ENCODE measurements at places on chromosomes 3 and 15. TPM values are rescaled to one million over a fixed set of nuclear protein-coding genes. Genes with fewer than 3 reads are reported as not detected.

Gene SLC51B
- not detected for total RNA-seq

Gene HHLA2
- not detected for total RNA-seq

Gene ITGB5
- total RNA-seq, result 61.5 TPM

Gene MRPS11
- 48.4 TPM for total RNA-seq

- H3K27ac ChIP-seq, result no peak overlapping the region
- no peak overlapping the region for H3K4me3 ChIP-seq
- H3K27me3 ChIP-seq, result no peaks in the 10 kb centered on the region
- H3K4me1 ChIP-seq, result no peaks in the 10 kb centered on the region
- no peak for DNase-seq
- H3K36me3 ChIP-seq, result peaks cover 91% of the 10 kb centered on the region
These were observed 8.3 kb downstream of the GHRL start for GRCh38 chr3:10284496-10284895.

Gene CADPS
- total RNA-seq, result not detected

DNA sequence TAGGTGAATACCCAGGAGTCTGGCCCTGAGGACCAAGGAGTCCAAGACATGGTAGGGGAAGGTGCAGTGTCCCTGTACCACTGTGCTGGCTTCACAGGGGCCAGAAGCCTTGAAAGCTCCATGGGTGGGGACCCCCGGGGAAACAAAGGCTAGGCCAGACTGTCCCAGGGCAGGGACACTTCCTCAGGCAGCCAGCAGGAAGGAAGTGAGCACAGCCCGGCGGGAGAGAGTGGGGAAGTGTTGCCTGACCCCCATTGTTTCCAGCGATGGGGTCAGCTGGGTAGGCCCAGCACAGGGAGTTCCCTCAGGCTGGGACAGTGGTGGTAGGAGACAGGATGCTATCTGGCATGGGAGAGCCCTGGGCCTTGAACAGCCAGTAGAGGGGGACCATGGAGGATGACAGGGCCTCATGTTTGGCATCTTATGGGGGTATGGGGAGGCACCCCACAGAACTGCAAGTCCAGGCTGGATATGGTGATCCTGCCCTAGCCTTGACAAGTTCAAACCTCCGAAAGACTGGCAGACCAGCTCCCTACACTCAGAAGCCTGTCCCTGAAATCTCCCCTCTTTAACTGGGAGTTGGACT, 1.2 kb upstream of the HYAL2 start:
- H3K27me3 ChIP-seq, result no peaks in the 10 kb centered on the region
- H3K36me3 ChIP-seq, result no peaks in the 10 kb centered on the region
- H3K4me3 ChIP-seq, result peak overlapping the region; percentile 90
- H3K4me1 ChIP-seq, result peaks cover 45% of the 10 kb centered on the region
- peak overlapping the region; percentile 93 for H3K27ac ChIP-seq
- peak; percentile 77 for DNase-seq

Gene WHAMM
- 19.4 TPM for total RNA-seq

Gene STRIT1
- 714 TPM for total RNA-seq

GRCh38 chr3:117144853-117145252, 435.3 kb downstream of the TUSC7 start:
- H3K27ac ChIP-seq, result no peak overlapping the region
- H3K4me3 ChIP-seq, result no peak overlapping the region
- no peaks in the 10 kb centered on the region for H3K27me3 ChIP-seq
- H3K4me1 ChIP-seq, result no peaks in the 10 kb centered on the region
- no peak for DNase-seq

DNA sequence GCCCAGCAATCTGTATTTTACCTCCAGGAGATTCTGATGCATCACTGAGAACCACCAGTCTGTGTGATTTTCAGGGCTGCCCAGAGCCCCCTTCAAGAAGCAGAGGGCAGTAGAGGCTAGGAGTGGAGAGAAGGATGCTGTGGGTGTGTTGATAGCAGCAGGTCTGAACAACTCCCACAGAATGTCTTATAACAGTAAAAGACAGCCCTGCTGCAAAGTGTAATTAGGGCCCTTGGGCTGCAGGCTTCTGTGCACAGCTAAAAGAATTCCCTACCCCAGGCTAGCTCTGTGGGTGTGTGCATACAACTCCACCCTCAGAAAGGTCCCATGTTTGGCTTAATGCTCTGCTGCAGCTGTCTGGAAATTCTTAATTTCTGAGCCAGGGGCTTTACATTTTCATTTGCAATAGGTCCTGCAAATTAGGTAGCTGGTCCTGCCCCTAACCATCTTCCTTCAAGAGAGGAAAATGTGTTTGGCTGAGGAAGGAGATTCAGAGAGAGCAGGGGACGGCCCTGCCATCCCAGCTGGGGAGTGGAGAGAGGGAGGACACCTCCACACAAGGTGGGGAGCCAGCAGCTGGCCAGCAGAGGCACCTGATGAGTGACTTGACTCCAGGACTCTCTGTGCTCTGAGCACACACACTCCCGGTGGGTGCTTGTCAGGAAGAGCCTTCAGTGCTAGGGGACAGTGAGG, 43.2 kb upstream of the RAB6B start:
- no peak overlapping the region for H3K27ac ChIP-seq
- H3K4me1 ChIP-seq, result peaks cover 19% of the 10 kb centered on the region
- H3K4me3 ChIP-seq, result no peak overlapping the region
- H3K36me3 ChIP-seq, result no peaks in the 10 kb centered on the region
- no peak for DNase-seq
- H3K27me3 ChIP-seq, result no peaks in the 10 kb centered on the region

DNA sequence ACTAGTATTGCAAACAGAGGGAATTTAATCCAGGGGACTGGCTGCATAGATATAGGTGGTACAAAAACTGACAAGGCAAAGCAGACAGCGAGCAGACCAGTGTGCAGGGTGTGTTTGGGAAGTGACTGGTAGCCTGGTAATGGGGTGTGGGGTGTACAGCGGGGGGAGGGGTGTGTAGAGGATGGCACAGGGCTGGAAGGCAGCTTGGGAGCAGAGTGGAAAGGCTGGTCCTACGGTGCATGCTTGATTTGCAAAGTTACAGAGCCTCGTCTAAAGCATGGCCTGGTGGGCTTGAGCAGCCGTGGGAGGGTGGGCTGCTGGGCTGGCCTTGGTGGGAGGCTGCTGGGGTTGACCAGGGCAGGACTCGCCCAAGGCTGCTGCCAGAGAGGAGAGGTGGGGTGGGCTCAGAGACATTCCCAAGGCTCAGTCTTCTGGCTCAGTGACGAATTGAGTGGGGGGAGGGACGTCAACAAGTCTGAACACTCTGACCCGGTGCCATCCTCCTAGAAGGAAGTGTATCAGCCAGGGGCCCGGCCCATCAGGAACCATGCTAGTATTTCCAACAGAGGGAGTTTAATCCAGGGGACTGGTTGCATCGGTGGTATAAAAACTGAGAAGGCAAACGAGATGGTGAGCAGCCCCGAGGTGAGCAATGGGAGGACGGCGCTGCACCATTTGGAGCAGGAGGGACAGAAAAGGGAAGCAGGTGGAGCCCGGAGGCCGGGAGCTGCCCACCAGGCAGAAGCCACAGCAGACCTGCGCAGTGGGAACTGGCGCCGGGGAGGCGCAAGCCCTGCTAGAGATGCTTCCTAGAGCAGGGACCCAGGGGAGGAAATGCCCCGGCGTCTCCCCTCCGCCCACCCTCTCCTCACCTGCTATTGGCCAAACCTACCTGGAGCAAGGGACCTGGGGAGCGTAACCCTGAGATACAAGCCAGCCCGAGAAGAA, 29.2 kb downstream of the CPN2 start:
- no peak overlapping the region for H3K27ac ChIP-seq
- no peak for DNase-seq
- peaks cover 19% of the 10 kb centered on the region for H3K4me1 ChIP-seq
- H3K36me3 ChIP-seq, result no peaks in the 10 kb centered on the region
- H3K27me3 ChIP-seq, result no peaks in the 10 kb centered on the region

DNA sequence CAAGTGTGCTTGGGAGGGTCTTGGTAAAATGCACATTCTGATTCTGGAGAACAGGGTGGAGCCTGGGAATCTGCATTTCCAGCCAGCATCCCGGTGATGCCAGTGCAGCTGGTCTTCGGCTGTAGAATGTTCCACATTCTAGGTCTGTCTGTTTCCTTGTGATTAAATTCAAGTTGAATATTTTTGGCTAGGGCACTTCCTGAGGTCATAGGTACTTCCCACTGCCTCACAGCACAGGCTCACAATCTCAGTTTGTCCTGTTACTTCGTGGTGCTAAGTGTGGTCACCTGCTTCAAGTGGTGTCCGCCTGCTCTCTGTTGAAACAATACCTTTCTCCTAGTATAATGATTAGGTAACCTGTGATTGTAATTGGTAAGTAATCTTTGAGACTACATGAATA, 40.1 kb downstream of the FLNB start:
- H3K4me3 ChIP-seq, result no peak overlapping the region
- DNase-seq, result no peak
- H3K4me1 ChIP-seq, result peaks cover 6% of the 10 kb centered on the region
- H3K27ac ChIP-seq, result peak overlapping the region; percentile 69
- H3K36me3 ChIP-seq, result no peaks in the 10 kb centered on the region

DNA sequence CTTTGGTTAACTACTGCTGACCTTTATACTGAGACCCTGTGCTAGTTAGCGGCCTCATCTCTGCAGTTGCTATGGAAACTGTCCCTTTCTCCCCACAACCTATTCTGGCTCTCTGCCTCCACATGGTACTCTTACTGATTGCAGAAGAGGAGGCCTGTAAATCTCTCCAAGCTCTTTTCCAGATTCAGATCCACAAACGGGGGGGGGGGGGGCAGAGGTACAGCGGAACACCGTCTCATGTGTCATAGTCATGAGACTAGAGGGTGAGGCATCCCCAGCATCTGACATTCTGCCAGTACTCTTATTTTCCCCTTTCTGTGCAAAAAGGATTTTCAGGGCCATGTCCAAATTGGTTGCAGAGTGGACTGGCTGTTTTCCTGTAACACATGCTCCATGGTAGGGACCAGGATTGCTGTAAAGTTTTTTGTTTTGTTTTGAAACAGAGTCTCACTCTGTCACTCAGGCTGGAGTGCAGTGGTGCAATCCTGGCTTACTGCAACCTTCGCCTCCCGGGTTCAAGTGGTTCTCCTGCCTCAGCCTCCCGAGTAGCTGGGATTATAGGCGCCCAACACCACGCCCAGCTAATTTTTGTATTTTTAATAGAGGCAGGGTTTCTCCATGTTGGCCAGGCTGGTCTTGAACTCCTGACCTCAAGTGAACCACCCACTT, 8.3 kb upstream of the MAP1A start:
- H3K27ac ChIP-seq, result peak overlapping the region; percentile 88
- no peaks in the 10 kb centered on the region for H3K27me3 ChIP-seq
- DNase-seq, result peak; percentile 42
- H3K4me1 ChIP-seq, result peaks cover 20% of the 10 kb centered on the region
- no peaks in the 10 kb centered on the region for H3K36me3 ChIP-seq

GRCh38 chr15:55267401-55268175, 22.0 kb downstream of the RAB27A start:
- no peaks in the 10 kb centered on the region for H3K36me3 ChIP-seq
- no peak overlapping the region for H3K27ac ChIP-seq
- no peaks in the 10 kb centered on the region for H3K27me3 ChIP-seq
- H3K4me3 ChIP-seq, result no peak overlapping the region
- peak; percentile 61 for DNase-seq
- no peaks in the 10 kb centered on the region for H3K4me1 ChIP-seq

Gene STARD5
- 1.0 TPM for total RNA-seq

Gene BBX
- 29.1 TPM for total RNA-seq

DNA sequence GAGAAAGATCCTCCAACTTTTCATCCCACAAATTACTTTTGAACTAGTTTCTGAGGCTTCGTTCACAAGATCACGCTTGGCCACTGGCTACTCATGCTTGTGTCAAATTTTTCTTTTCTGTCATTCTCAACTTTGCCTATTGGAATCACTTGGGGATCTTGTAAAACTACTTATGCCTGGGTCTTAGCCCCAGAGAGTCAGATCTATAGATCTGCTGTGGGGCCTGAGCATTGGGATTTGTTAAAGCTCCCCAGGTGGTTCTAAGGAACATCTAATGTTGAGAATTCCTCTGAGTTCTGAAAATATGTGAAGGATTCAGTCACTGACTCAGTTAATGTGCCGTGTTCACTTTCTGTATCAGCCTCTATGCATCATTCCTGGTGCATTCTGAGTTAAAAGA, 71.7 kb upstream of the VGLL3 start:
- no peak for DNase-seq
- no peaks in the 10 kb centered on the region for H3K4me1 ChIP-seq
- H3K36me3 ChIP-seq, result no peaks in the 10 kb centered on the region
- no peaks in the 10 kb centered on the region for H3K27me3 ChIP-seq
- no peak overlapping the region for H3K4me3 ChIP-seq

- DNase-seq, result no peak
- H3K36me3 ChIP-seq, result peaks cover 7% of the 10 kb centered on the region
- peak overlapping the region; percentile 93 for H3K27ac ChIP-seq
- H3K4me1 ChIP-seq, result peaks cover 38% of the 10 kb centered on the region
- H3K27me3 ChIP-seq, result no peaks in the 10 kb centered on the region
These were observed 3.0 kb downstream of the INKA1 start for GRCh38 chr3:49805897-49806701.

- no peaks in the 10 kb centered on the region for H3K36me3 ChIP-seq
- no peaks in the 10 kb centered on the region for H3K27me3 ChIP-seq
- DNase-seq, result no peak
- no peak overlapping the region for H3K4me3 ChIP-seq
- H3K4me1 ChIP-seq, result peaks cover 3% of the 10 kb centered on the region
These were observed 4.8 kb downstream of the GNB4 start for GRCh38 chr3:179446501-179446900.

- peaks cover 20% of the 10 kb centered on the region for H3K36me3 ChIP-seq
- no peaks in the 10 kb centered on the region for H3K27me3 ChIP-seq
- peaks cover 86% of the 10 kb centered on the region for H3K4me1 ChIP-seq
- no peak overlapping the region for H3K4me3 ChIP-seq
These were observed 9.7 kb downstream of the ZXDC start for GRCh38 chr3:126465928-126466544.

- DNase-seq, result no peak
- no peaks in the 10 kb centered on the region for H3K27me3 ChIP-seq
- H3K4me3 ChIP-seq, result no peak overlapping the region
- H3K27ac ChIP-seq, result no peak overlapping the region
These were observed 99.2 kb upstream of the MLF1 start for GRCh38 chr3:158471639-158472294.

DNA sequence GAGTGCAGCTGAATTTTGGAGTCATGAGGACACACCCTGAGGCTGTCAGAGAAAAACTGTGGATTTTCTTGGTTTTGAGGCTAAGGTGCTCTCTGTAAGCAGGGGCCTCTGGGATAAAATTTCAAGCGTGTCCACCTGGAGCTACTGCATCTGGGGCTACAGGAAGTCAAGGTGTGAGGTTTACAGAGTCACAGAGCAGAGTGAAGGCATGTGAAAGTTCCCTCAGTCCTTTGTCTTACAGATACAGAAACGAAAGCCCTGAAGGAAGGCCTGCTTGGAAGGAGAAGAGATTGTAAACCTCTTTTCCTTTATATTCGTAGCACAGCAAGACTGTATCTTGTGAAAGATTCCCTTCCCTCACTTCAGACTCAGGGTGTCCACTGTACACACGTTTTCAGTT, 138.6 kb downstream of the OPA1 start:
- H3K27me3 ChIP-seq, result no peaks in the 10 kb centered on the region
- no peak overlapping the region for H3K27ac ChIP-seq
- no peaks in the 10 kb centered on the region for H3K36me3 ChIP-seq
- DNase-seq, result no peak
- H3K4me3 ChIP-seq, result no peak overlapping the region
- H3K4me1 ChIP-seq, result no peaks in the 10 kb centered on the region

Gene SLCO2A1
- total RNA-seq, result 3.7 TPM

GRCh38 chr15:65307978-65308377, 3.5 kb downstream of the RNU5B-1 start:
- peaks cover 33% of the 10 kb centered on the region for H3K4me1 ChIP-seq
- no peaks in the 10 kb centered on the region for H3K27me3 ChIP-seq
- no peak overlapping the region for H3K4me3 ChIP-seq
- H3K36me3 ChIP-seq, result no peaks in the 10 kb centered on the region

GRCh38 chr3:139559541-139559940, 20.0 kb upstream of the RBP1 start:
- no peak overlapping the region for H3K27ac ChIP-seq
- H3K36me3 ChIP-seq, result peaks cover 8% of the 10 kb centered on the region
- DNase-seq, result no peak
- H3K4me3 ChIP-seq, result no peak overlapping the region
- no peaks in the 10 kb centered on the region for H3K4me1 ChIP-seq

Data from psoas muscle (tissue), 8 donors.